Fibroblast of gingiva (primary cell): ENCODE measurements at places on chromosomes 16 and 17.
A peak's percentile ranks its signal among the peaks of the same experiment; 100 is the strongest.

DNA sequence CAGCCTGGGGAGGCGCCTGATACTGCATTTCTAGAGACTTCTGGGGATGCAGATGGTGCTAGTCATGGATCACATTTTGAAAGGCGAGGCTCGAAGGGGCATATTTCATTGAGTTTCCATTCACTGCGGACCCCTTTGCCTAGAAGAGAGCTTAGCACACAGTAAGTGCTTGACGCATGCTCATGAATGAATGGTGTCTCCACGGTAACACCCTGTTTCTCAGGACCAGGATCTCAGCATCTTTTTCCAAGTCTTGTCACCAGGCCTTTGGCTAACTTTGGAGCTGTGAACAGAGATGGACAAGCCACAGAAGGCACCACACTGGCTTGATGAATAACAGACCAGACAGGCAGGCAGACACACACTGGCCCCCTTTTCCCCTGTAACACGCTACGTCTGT is 151.3 kb downstream of the FOXL1 start:
- no peak for DNase-seq

- no peak for DNase-seq
Observed at GRCh38 chr17:71203953-71204352, 916.9 kb upstream of the SOX9 start.

DNA sequence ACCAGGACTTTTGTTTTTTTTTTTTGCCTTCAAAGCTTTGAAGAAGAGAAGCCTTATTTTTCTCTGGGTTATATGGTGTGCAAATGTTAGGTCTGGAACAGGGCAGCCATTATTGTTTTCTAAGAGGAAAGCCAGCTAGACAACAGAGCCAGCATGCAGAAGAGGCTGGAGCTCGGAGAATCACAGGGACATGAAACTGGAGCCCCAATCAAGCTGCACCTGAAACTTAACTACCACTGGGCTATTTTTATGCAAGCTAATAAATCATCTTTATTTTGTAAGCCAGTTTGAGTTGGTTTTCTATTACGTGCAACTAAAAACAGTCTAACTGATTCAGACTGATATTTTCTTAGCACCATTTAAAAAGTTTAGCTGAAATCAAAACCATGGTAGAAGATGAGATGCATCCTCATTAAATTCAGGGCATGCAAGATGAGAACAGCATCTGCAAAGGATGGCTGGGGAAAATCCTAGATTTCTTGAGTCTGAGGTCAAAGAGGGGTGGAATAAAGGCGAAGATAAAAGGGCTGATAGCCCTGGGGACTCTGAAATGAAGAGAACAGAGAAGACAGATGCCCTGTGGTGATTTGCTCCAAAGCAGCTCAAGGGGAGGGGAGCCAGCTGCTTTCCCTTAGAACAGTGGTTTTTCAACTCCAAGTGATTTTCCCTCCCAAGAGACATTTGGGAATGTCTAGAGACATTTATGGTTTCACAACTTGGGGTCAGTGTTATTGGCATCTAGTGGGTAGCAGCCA is 177.1 kb upstream of the WSCD1 start:
- no peak for DNase-seq

DNA sequence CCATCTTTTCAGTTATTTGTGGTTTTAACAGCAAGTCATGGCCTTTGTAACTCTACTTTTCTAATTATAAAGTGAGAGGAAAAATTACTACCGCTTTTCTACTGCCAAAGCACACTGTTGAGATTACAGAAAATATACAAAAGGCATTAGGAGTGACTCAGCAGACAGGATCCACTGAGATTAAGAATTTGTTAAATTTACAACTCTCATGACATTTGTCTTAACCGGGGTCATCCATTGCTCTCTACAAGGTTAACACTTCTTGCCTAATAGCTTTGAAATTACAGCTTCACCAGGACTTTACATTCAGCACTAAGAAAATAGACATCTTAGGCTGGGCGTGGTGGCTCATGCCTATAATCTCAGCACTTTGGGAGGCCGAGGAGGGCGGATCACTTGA is 93.4 kb downstream of the SSH2 start:
- peak; percentile 24 for DNase-seq

- DNase-seq = peak; percentile 54
Observed at GRCh38 chr16:4323845-4324488, 8.1 kb downstream of the GLIS2 start.

DNA sequence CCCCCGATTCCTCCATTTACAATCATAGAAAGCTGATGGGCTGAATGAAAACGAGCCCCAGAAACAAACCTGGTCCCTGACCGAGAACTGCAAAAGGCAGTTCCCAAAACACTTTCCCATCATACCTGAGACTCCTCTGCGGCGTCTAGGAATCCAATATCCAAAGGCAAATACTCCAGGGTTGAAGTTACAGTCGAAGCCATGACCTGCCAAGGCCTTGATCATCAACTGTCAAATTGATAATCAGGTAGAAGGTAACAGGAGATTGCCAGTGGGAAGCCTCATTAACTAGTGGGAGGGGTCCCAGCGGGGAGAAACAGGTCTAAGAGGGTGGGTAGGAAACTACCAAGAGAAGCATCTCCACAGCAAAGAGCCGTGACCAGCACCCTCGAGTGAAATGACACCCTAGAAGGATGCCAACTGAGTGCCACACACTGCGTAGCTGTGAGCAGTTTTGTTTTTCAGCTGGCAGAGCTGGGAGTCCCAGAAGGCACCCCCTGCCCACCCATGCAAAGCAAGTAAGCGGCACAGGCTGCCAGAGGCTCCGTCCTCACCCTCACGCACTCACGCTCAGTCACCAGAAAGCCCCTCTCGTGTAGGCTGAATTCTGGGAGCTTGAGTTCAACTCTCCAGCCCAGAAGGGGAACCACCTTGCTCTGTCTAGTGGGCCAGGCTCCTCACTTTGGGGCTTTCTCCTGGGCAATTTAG is 146.1 kb downstream of the GAS7 start:
- no peak for DNase-seq

- DNase-seq = peak; percentile 80
Observed at GRCh38 chr16:89442990-89443726, 47.2 kb downstream of the ANKRD11 start.

- peak; percentile 61 for DNase-seq
Observed at GRCh38 chr16:56513972-56514371, 5.9 kb downstream of the BBS2 start.

GRCh38 chr17:40316571-40317344 is 7.8 kb downstream of the RARA start:
- DNase-seq = peak; percentile 78
